ENCODE measurements at places on chromosomes 4 and X. TPM values are rescaled to one million over a fixed set of nuclear protein-coding genes. Genes with fewer than 3 reads are reported as not detected.

DNA sequence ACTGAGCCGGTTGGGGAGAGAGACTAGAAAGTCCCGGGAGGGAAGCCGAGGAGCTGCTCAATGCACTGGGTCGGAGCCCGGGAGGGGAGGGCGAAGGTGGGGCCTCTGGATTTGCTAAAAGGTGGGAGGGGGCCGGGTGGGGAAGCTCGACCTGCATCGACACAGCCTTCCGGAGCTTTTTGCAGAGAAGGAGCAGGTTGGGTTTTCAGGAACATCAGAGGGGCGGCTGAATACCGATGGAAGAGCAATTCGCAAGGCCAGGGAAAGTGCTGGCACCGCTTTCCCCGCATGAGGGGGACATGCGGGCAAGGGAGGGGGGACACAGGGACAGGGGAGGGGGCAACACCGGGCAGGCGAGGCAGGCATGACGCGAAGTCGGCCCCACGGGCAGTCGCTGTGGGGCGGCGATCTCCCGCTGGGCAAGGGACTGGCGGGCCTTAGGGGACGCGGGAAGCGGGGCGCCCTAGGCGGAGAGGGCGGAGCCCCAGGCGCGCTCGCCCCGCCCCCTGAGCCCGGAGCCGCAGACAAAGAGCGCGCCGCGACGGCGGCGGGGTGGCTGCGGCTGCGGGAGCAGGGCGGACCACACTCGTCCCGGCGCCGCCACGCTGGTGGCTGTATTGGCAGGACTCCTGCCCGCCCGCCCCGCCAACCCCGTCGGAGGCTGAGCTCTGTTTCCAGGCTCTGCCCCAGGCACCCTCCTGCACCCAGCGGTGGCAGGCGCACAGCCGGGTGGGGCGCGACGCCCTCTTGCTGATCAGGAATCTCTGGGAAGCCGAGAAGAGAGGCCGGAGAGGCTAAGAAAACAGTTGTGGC is 11.6 kb downstream of the PDZD4 start:
- peak; percentile 62 for DNase-seq
- H3K27ac ChIP-seq: no peak overlapping the region
- no peaks in the 10 kb centered on the region for H3K36me3 ChIP-seq
- peaks cover 33% of the 10 kb centered on the region for H3K4me1 ChIP-seq

DNA sequence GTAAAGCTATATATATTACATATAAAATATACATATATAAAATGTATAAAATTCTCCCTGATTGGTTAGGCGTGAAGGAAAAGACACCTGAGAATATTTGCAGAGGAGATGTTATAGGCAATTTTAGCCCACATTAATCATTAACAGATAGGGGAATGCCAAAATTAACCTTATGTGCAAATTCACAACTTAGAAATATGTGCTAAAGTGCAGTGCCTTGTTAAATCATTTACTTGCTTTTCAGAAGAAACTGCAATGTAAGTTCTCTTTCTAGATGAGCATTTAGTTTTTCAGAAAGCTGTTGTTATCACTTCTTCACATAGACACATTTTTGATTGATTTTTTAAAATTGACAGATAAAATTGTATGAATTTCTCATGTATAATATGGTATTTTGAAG is 5.6 kb downstream of the TASL start:
- H3K4me3 ChIP-seq: no peak overlapping the region
- no peaks in the 10 kb centered on the region for H3K27me3 ChIP-seq
- no peak for DNase-seq
- H3K27ac ChIP-seq: no peak overlapping the region

GRCh38 chr4:80183250-80184052 is 13.9 kb upstream of the PRDM8 start:
- peaks cover 3% of the 10 kb centered on the region for H3K36me3 ChIP-seq
- peak; percentile 32 for DNase-seq
- no peaks in the 10 kb centered on the region for H3K27me3 ChIP-seq
- peak overlapping the region; percentile 96 for H3K27ac ChIP-seq
- peaks cover 38% of the 10 kb centered on the region for H3K4me1 ChIP-seq

DNA sequence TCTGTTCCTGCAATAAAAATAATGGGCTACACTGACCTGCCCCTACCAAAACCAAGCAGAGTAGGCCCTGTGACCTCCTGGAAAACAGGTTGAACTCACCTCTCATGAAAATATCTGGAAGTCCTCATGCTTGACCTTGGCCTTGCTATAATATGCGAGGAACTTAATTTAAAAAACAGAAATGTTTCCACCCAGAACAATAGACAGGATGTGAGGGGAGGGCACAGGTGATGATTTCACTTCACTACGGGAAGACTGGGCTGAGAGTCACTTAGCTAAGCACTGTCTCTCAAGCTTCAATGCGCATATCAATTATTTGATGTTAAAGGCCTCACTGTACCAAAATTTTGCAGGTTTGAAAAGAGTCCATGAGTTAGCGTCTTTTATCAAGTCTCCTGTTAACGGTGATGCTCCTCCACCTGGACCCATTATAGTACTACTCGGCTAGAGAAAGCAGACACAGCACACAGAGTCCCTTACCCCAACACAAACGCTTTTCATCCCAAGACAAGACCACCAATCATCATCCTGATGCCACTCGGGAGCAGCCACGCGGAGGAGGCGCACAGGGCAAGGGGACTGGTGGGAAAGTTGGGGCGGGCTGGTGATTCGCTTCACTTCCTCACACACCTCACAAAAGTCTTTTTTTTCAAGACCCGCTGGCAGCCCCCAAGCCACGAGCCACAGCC is 25.9 kb downstream of the ZNF721 start:
- H3K4me3 ChIP-seq: peak overlapping the region; percentile 96
- peak overlapping the region; percentile 98 for H3K27ac ChIP-seq
- peak; percentile 13 for DNase-seq

GRCh38 chrX:25755194-25755593 is 382.9 kb upstream of the MAGEB18 start:
- H3K27ac ChIP-seq: no peak overlapping the region
- no peak overlapping the region for H3K4me3 ChIP-seq
- no peak for DNase-seq
- no peaks in the 10 kb centered on the region for H3K4me1 ChIP-seq
- H3K36me3 ChIP-seq: no peaks in the 10 kb centered on the region
- H3K27me3 ChIP-seq: no peaks in the 10 kb centered on the region

Gene FAM13A
- total RNA-seq: 10.8 TPM

Gene STS
- 1.2 TPM for total RNA-seq
